ENCODE measurements at places on chromosomes 12 and 14.

GRCh38 chr12:107436376-107436775 lies 249.2 kb upstream of the PWP1 start:
- no peak for DNase-seq

- no peak for DNase-seq
Observed at GRCh38 chr14:74583689-74584434, 28.2 kb downstream of the LTBP2 start.

DNA sequence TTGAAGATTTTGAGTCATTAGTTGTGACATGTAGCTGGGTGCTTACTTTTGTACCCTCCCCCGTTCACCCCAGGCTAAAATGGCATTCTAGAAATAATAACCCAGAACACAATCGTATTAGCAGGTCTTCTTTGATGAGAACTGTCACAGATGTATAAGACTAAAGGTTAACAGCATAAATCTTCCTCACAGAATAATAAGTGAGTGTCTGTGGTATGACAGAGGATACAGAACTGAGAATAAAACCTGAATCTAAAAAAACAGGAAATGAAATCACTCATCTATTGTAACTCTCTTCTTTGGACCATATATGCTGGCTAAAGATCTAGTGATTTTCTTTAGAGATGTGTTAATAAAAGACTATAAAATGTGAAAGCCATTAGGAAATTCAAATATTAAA lies 746.6 kb downstream of the LRFN5 start:
- DNase-seq, result no peak

DNA sequence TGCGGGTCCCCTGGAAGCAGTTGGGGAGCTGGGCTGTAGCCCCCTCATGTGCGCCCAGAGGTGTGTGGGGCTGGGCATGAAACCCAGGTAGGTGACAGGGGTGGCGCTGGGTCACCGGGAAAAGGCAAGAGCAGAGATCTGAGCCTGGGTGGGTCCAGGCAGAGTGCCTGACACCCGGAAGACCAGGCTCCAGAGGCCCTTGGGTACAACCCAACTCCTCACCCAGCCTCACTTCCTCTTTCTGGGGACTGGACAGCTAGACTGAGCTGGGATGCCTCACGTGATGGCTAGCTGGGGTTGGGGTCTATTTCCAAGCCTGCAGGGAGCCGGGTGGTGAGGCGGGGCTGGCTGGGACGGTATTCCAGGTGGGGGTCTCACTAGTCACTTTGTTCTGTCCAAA lies 16.3 kb upstream of the CYP46A1 start:
- no peak for DNase-seq

DNA sequence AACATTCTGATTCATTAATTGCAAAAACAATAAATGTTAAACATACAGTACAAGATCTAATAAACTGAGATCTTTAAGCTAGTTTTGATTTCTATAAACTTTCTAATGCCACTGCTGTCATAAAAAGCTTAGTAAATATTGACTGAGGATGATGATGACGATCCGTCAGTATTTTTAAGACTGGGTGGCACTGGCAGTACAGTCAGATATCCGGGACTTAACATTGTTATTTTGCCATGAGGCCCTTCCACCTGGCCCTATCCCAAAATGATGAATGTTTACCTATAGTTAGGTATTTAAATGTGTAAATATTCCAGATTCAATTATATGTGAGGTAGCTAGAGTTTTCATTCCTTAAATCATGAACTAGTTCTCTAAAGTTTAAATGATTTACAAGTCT lies 158.5 kb downstream of the FOXA1 start:
- no peak for DNase-seq

- no peak for DNase-seq
Observed at GRCh38 chr12:131425112-131426075, 285.5 kb upstream of the SFSWAP start.

GRCh38 chr14:55146425-55146824 lies 17.4 kb downstream of the LGALS3 start:
- no peak for DNase-seq

- DNase-seq, result no peak
Observed at GRCh38 chr14:96254687-96255086, 1.3 kb upstream of the BDKRB1 start.

DNA sequence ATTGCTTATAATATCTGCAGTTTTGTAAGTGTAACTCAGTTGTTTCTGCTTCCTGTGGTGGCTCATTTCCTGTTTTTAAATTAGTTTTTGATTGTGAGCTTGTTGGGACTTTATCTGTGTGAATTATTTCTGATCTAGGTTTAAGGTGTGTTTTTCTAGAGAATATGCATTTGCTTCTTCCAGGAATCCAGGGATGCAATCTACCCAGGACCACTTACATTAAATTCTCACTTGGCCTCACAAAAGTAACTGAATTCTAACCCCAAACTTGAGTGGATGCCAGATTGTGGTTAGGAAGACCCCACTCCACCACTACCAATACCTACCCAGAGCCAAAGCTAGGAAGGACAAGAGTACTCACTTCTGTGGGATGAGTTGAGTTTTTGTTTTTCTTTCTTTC lies 11.9 kb downstream of the STYX start:
- DNase-seq, result no peak

- DNase-seq, result no peak
Observed at GRCh38 chr12:69150796-69151127, 88.6 kb upstream of the CPSF6 start.

DNA sequence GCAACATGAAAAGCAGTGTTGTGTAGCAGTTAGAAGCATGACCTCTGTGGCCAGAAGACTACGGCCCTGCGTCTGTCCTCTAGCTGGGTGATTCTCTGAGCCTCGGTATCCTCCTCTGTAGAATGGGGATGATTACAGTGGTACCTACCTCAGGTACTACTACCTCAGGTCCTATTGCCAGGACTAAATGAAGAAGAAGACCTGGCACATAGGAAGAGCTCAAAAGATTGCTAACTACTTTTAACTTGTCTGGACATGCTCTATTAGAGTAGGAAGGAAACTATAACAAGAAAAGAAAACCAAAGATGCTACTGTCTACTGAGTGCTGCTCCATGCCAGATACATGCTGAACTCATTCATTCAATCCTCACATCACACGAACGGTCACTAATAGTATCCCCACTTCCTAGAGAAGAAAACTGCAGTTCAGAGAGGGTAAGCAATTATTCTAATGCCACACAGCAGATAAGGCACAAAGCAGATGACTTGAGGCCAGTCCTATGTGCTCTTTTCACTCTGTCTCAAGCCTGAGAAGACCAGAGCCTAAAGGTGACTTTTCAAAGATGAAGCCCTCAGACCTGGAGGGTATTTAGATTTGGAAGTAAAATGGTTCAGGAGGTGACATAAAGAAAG lies 108.1 kb upstream of the HIF1A start:
- DNase-seq, result no peak

- no peak for DNase-seq
Observed at GRCh38 chr14:65415613-65416012, 3.1 kb downstream of the FUT8 start.

DNA sequence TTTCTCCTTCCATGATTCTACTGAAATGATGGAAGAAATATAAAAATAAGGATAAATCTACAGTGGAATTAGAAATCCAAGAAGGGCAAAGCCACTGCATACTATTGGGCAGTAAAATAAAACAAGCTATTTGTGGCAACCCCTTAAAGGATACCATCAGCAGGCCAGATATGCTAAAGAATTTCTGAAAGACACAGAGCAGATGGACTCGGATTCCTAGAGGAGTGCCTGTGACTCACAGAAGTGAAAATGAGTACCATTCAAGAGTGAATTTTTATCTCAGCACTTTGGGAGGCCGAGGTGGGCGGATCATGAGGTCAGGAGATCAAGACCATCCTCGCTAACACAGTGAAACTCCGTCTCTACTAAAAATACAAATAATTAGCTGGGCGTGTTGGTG lies 318.1 kb downstream of the LRIG3 start:
- no peak for DNase-seq

GRCh38 chr12:89707703-89708564 lies 704 bp downstream of the ATP2B1 start:
- DNase-seq, result peak; percentile 11
